ENCODE measurements at places on chromosomes 12 and 14.

GRCh38 chr12:56546680-56547079 is 25.1 kb downstream of the RBMS2 start:
- no peak for DNase-seq

DNA sequence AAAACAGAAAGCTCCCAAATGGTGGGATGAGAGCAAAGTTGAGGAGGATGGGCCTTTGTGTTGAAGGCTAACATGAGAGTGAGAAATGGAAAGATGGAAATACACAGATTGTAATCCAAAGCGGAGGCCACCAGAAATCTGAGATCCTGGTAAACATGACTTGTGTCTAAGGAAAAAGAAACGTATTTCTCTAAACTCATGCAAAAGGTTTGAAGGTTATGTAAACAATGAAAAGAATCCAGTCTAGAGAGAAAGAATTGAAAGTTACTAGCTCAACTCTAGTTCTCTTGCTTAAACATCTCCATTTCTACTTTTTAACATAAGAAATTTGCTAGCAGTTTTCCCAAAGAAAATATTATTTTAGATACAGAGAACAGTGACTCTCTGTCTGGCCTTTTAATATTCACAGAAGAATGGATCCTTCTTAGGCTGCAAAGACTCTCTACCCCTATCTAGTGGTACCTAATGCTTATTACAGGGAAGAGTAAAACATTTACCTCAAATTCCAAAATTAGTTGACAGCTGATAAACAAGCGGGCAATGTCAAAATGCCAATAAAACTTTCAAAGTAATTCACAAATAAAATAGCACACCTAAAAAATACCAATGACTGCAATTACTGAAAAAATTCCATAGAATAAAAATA is 75.8 kb upstream of the SOX5 start:
- no peak for DNase-seq

- DNase-seq, result no peak
Observed at GRCh38 chr14:22535126-22535525, 53.9 kb downstream of the DAD1 start.

DNA sequence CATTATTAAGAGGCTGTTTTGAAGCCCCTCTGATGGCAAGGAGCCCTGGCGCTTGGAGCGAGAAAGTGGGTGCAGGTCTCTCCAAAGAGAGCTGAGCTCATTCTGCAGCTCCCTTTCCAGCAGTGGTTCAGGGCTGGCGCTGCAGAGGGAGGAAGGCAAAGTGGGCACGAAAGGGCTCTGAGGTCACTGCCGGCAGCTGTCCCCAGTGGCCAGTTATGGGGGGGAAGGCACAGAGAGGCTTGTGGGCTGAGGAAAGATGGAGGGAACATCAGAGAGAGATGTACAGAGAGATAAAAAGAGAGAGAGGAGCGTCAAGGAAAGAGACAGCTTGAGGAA is 75.2 kb upstream of the TBX5 start:
- DNase-seq, result no peak

GRCh38 chr14:67387195-67387594 is 24.8 kb downstream of the PLEK2 start:
- DNase-seq, result no peak

DNA sequence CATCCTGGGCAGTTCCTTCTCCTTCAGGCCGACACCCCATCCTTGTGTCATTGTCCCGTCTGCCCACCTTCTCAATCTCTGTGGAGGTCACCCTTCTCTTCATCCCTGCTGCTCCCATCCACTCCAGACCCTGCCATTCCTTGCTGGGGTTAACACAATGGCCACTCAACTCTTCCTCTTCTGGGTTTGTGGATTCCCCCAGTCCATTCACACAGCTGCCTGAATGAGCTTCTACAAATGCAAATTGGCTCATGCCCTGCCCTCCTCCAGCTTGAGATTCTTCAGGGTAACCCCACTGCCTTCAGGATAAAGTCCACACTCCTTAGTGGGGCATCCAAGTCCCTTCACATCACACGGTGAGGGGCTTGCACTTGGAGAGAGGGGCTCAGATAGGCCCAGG is 17.2 kb upstream of the PRMT8 start:
- DNase-seq, result no peak

DNA sequence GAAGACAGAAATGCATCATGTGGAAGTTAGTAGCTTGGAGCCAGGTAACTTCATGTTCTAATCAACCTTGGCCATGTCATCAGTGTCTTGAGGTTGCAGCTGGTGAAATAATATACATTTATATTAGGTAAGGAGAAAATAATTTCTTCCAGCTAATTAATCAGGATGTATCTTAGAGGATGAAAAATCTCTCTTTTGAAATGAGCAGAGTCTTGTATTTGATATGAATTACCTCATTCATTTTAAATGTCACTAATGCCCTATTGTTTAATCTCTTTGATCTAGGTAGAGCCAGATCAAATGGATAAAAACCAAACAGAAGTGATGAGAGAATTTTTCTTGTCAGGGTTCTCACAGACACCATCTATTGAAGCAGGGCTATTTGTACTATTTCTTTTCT is at the start of gene OR4Q2:
Gene OR4Q2 (plus strand): TSS at position 301 of the 400 bp plus-strand sequence.
- DNase-seq, result no peak

- no peak for DNase-seq
Observed at GRCh38 chr12:57800965-57801364, 17.6 kb downstream of the AVIL start.

- no peak for DNase-seq
Observed at GRCh38 chr12:105064564-105065178, 19.6 kb downstream of the ALDH1L2 start.

GRCh38 chr12:114665411-114666260 is 18.3 kb downstream of the TBX3 start:
- no peak for DNase-seq

All from natural killer cell treated with Interleukin-12 subunit alpha and Interleukin-12 subunit beta and Interleukin-15 and Interleukin-18, amount 100 ng/mL, for 72 hours (primary cell).